ENCODE measurements at places on chromosomes 2 and 18. TPM values are rescaled to one million over a fixed set of nuclear protein-coding genes. Genes with fewer than 3 reads are reported as not detected.

DNA sequence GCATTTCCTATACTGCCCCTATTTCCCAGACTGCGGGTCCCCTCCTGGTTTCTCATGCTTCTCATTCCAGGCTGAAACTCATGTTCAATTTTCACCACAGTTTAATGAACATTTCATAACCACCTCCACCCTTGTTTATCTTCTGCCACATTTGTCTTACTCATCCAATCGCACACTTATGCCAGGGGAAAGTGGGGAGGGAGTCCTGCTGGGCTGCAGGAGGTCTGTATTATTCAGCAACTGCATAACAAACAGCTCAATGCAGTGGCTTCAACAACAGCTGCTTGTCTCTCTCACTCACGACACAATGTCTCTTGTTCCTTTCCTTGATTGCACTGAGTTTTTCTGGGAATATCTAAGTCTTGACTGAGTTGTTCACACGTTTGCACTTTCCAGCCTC is 106.0 kb downstream of the ZNF519 start:
- H3K27ac ChIP-seq: peak overlapping the region; percentile 78
- peaks cover 10% of the 10 kb centered on the region for H3K4me1 ChIP-seq
- peaks cover 14% of the 10 kb centered on the region for H3K36me3 ChIP-seq
- peak overlapping the region; percentile 5 for H3K4me3 ChIP-seq
- H3K27me3 ChIP-seq: no peaks in the 10 kb centered on the region

- H3K36me3 ChIP-seq: peaks cover 10% of the 10 kb centered on the region
- no peaks in the 10 kb centered on the region for H3K4me1 ChIP-seq
- H3K4me3 ChIP-seq: no peak overlapping the region
- no peak overlapping the region for H3K27ac ChIP-seq
Observed at GRCh38 chr2:128452536-128453530, 134.2 kb upstream of the HS6ST1 start.

- DNase-seq: no peak
- H3K27me3 ChIP-seq: no peaks in the 10 kb centered on the region
- H3K4me3 ChIP-seq: peak overlapping the region; percentile 99
- H3K27ac ChIP-seq: no peak overlapping the region
- peaks cover 35% of the 10 kb centered on the region for H3K36me3 ChIP-seq
Observed at GRCh38 chr2:3574155-3574554, 905 bp upstream of the RPS7 start.

DNA sequence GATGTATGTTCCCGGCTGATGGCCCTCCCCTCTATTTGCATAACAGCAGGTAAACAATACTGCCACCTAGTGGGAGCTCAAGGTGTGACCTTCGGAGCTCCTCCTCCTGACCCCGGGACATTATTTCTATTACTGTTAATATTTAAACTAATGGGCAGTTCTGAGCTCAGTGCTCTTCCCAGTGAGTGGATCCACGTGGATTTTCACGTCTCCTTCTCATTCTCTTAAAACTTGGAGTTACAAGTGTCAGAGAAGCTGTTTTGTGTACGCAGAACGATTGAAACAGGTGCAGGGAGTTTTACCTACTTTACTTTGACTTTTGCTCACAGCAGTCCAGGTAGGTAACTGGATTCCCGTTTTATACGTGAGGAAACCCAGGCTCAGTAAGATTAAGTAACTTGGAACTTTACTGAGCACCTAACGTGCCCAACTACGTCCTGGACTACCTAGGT is 127.3 kb downstream of the PRKCE start:
- H3K4me3 ChIP-seq: no peak overlapping the region
- H3K36me3 ChIP-seq: no peaks in the 10 kb centered on the region
- DNase-seq: peak; percentile 64
- H3K4me1 ChIP-seq: no peaks in the 10 kb centered on the region
- no peaks in the 10 kb centered on the region for H3K27me3 ChIP-seq

DNA sequence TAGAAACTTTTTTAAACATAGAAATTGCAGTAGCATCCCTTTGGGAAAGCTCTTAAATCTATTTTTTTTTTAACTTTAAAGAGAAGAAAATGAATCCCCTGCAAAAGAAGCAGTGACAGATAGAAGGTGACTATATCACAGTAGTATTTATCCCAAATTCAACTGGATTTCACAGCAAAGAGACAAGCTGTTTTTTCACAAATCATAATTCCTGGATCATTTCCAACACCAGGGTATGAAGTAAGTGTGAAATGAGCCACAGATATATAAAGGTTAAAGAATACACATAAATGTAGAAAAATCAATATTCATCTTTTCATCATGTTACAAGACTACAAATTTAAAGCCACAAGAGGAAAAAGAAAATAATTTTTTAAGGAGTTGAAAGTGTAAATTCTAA is 1404.9 kb upstream of the NXPH2 start:
- H3K4me3 ChIP-seq: no peak overlapping the region
- no peaks in the 10 kb centered on the region for H3K4me1 ChIP-seq
- H3K36me3 ChIP-seq: no peaks in the 10 kb centered on the region
- no peaks in the 10 kb centered on the region for H3K27me3 ChIP-seq
- H3K27ac ChIP-seq: no peak overlapping the region

GRCh38 chr2:168998609-168999211 is 32.4 kb downstream of the ABCB11 start:
- no peak overlapping the region for H3K4me3 ChIP-seq
- DNase-seq: no peak
- H3K27ac ChIP-seq: no peak overlapping the region
- no peaks in the 10 kb centered on the region for H3K27me3 ChIP-seq
- no peaks in the 10 kb centered on the region for H3K36me3 ChIP-seq
- no peaks in the 10 kb centered on the region for H3K4me1 ChIP-seq

DNA sequence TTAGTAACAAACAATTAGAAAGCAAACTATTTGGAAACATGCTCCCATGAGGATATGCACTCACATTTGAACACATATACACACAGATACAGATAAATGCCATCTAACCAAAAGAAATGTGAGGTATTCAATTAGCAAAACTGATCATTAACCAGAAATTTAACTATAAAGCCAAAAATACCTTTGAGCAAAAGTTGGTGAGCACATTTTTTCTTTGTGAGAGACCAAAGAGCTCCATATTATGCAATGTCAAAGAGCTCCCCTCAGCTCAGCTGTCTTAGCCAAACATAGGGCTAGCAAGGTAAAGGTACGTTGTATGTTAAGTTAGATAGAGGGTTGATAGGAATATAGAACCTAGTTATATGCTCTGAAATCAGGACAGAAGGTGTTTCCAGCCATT is 43.8 kb downstream of the CYBRD1 start:
- H3K27me3 ChIP-seq: no peaks in the 10 kb centered on the region
- no peak overlapping the region for H3K4me3 ChIP-seq
- H3K27ac ChIP-seq: no peak overlapping the region
- DNase-seq: no peak
- no peaks in the 10 kb centered on the region for H3K36me3 ChIP-seq

DNA sequence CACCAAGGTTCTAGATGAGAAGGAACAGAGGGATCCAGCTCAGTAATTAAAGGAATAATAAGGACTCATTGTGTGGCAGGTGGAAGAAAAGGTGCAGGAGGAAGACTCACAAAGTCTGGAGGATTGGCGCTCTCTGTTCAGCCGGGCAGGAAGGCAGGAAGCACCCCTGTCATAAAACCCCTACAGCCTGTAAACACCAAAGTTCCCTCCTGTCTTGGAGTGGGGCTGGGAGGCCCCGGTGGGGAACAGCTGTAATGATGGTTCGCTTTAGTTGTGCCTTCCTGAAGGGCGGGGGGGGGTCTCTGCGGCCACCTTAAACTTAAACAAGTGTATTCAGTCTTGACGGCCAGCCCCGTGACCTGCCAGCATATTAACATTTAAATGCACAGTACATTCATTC is 84.3 kb downstream of the GBX2 start:
- no peaks in the 10 kb centered on the region for H3K27me3 ChIP-seq
- DNase-seq: no peak
- H3K4me3 ChIP-seq: 0 out of 3 replicates have a peak overlapping the region, but pooled peaks have one; percentile 13
- peaks cover 6% of the 10 kb centered on the region for H3K36me3 ChIP-seq
- no peak overlapping the region for H3K27ac ChIP-seq
- peaks cover 29% of the 10 kb centered on the region for H3K4me1 ChIP-seq

DNA sequence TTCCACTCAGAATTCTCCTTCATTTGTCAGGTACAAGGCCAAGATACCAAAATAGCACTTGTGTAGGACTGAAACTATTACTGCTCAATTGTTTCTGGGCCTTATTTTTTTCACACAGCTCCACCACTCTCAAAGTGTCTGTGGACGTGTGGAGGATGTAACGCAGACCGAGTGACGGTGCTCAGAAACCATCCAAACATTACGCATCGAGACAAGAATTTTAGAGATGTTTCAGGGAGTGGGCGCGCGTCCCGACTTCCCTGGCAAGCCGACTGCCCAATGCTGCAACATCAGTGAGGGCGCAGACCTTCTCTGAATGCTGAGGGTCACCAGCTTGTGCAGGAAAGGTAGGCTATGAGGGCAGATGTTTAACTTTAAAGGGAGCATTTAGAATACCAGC is 108.4 kb downstream of the GATA6 start:
- DNase-seq: no peak
- no peak overlapping the region for H3K4me3 ChIP-seq
- no peak overlapping the region for H3K27ac ChIP-seq
- no peaks in the 10 kb centered on the region for H3K4me1 ChIP-seq

- H3K4me3 ChIP-seq: no peak overlapping the region
- no peaks in the 10 kb centered on the region for H3K36me3 ChIP-seq
- no peak for DNase-seq
- H3K27ac ChIP-seq: no peak overlapping the region
- no peaks in the 10 kb centered on the region for H3K4me1 ChIP-seq
Observed at GRCh38 chr2:204571041-204571440, 25.8 kb downstream of the PARD3B start.

DNA sequence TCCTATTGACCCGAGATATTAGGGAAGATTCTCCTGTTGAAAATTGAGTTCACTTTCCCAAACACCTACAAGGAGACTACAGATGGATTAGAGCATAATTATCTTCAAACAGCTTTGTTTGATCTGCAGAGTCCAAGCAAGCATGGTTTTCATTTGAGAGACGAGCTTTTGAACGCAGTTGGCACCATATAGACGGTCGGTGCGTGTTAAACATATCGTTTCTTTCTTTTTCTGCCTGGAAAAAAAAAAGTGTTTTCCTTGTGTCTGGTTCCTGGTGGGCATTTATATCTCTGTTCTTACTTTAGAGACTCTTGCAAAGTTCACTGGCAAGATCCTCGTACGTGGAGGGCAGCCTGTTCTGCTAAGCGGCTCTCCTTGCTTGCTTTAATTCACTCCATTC is 248.9 kb downstream of the TMEM182 start:
- H3K27me3 ChIP-seq: no peaks in the 10 kb centered on the region
- no peaks in the 10 kb centered on the region for H3K4me1 ChIP-seq
- no peaks in the 10 kb centered on the region for H3K36me3 ChIP-seq
- no peak for DNase-seq

GRCh38 chr2:200850512-200851256 is 13.8 kb downstream of the CLK1 start:
- H3K27me3 ChIP-seq: no peaks in the 10 kb centered on the region
- no peaks in the 10 kb centered on the region for H3K4me1 ChIP-seq
- H3K36me3 ChIP-seq: peaks cover 28% of the 10 kb centered on the region
- DNase-seq: no peak
- no peak overlapping the region for H3K27ac ChIP-seq

GRCh38 chr2:156156580-156156979 is 175.9 kb downstream of the NR4A2 start:
- no peaks in the 10 kb centered on the region for H3K27me3 ChIP-seq
- DNase-seq: no peak
- H3K36me3 ChIP-seq: no peaks in the 10 kb centered on the region
- peaks cover 3% of the 10 kb centered on the region for H3K4me1 ChIP-seq

GRCh38 chr2:171394164-171394740 is 39.5 kb downstream of the METTL8 start:
- no peaks in the 10 kb centered on the region for H3K27me3 ChIP-seq
- no peak overlapping the region for H3K27ac ChIP-seq
- no peak overlapping the region for H3K4me3 ChIP-seq

- H3K27me3 ChIP-seq: no peaks in the 10 kb centered on the region
- H3K27ac ChIP-seq: no peak overlapping the region
- DNase-seq: no peak
Observed at GRCh38 chr2:234555616-234556249, 58.9 kb upstream of the ARL4C start.

GRCh38 chr2:15166878-15167277 is 394.3 kb downstream of the NBAS start:
- H3K36me3 ChIP-seq: no peaks in the 10 kb centered on the region
- H3K27me3 ChIP-seq: no peaks in the 10 kb centered on the region
- peaks cover 4% of the 10 kb centered on the region for H3K4me1 ChIP-seq
- DNase-seq: no peak
- no peak overlapping the region for H3K4me3 ChIP-seq

GRCh38 chr2:100012561-100012960 is 129.8 kb downstream of the AFF3 start:
- no peak overlapping the region for H3K4me3 ChIP-seq
- H3K36me3 ChIP-seq: no peaks in the 10 kb centered on the region
- H3K27me3 ChIP-seq: no peaks in the 10 kb centered on the region
- DNase-seq: no peak

- no peaks in the 10 kb centered on the region for H3K4me1 ChIP-seq
- H3K36me3 ChIP-seq: no peaks in the 10 kb centered on the region
- no peak for DNase-seq
- H3K27me3 ChIP-seq: no peaks in the 10 kb centered on the region
- H3K4me3 ChIP-seq: no peak overlapping the region
- H3K27ac ChIP-seq: no peak overlapping the region
Observed at GRCh38 chr2:8202132-8202531, 479.7 kb upstream of the ID2 start.

DNA sequence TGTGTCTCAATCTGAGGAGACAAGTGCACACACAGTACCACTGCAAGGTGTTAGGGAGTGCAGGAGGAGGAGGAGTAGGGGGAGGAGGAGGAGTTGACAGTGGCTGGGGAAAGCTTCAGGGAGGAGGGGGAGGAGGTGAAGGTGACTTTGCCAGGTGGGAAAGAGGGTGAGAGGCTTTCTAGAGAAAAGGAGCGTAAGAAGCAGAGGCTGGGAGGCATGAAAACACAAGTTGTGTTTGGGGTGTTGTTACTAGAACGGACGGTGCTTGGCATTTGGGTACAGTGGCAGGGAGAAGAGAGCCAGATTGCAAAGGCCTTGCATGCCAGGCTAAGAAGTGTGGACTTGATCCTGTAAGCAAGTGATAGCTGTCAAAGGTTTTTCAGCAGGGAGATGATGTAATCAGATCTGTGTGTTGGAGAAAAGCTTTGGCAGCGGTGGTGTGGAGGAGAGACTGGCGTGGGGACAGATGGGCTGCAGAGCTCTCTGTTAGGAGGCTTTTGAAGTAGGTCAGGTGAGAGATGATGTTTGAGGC is 16.2 kb downstream of the TANC1 start:
- no peak for DNase-seq
- H3K4me3 ChIP-seq: no peak overlapping the region
- H3K36me3 ChIP-seq: no peaks in the 10 kb centered on the region
- 0 out of 2 replicates have a peak, but pooled peaks cover 3% of the 10 kb centered on the region for H3K4me1 ChIP-seq
- H3K27me3 ChIP-seq: no peaks in the 10 kb centered on the region
- H3K27ac ChIP-seq: no peak overlapping the region

Gene SCRN3
- total RNA-seq: 9.9 TPM

Gene TTC39C
- 16.4 TPM for total RNA-seq

Gene FAM161A
- 13.3 TPM for total RNA-seq

Gene PSTPIP2
- 3.6 TPM for total RNA-seq

Gene EFEMP1
- 3.5 TPM for total RNA-seq

Gene ANKRD53
- total RNA-seq: 0.28 TPM

Gene UCN
- total RNA-seq: 1.5 TPM

Gene TEKT4
- total RNA-seq: not detected

Gene PDK1
- 74.4 TPM for total RNA-seq

Gene SERPINE2
- 36.1 TPM for total RNA-seq

Measured in H9 (cell line).